ENCODE measurements at places on chromosomes 5 and 9.

DNA sequence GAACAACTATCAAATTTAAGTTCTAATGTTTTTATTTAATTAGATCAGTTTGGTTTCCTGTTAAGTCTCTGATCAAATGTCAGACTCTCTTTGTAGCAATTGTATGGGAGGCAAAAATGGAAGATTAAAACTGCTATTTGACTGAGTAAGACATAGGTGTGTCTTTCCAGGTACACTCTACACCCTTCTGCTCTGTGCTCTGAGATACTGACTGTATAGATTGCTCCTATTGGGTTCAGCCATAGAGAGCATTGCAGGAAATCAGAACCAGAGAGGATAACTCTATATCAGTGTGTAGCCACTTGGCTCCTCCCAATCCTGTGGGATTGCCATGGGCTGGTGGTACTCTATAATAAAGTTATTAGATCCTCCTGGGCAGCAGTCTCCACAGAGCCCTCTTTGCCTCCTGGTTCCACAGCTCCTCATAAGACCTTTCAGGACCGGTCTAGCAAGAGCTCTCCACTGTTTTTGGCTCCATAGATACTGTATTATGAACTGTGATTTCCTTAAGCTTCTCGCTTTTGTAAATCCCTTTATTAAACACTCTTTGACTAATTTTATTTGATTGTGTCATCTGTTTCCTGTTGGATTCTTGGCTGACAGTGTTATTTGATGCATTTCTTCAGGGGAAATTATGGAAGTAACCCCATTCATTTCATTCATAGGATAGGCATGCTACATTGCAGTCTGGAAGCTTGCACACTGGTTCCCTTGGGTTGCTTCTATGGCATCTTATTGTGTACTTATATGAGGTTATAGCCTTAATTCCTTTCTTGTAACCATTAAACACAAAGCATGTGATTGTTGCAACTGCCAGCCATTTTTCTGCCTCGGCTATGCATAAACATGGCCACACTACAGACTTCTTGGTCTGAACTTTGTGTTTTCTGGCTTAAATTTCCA is 115.6 kb downstream of the VCAN start:
- no peak for DNase-seq

- no peak for DNase-seq
Measured at GRCh38 chr5:175235251-175235960, 208.6 kb downstream of the DRD1 start.

- no peak for DNase-seq
Measured at GRCh38 chr5:107979291-107979690, 308.6 kb upstream of the EFNA5 start.

- DNase-seq: no peak
Measured at GRCh38 chr5:139671096-139671841, 23.1 kb downstream of the CXXC5 start.

GRCh38 chr9:126614088-126614454 is 343 bp downstream of the LMX1B start:
- DNase-seq: no peak

DNA sequence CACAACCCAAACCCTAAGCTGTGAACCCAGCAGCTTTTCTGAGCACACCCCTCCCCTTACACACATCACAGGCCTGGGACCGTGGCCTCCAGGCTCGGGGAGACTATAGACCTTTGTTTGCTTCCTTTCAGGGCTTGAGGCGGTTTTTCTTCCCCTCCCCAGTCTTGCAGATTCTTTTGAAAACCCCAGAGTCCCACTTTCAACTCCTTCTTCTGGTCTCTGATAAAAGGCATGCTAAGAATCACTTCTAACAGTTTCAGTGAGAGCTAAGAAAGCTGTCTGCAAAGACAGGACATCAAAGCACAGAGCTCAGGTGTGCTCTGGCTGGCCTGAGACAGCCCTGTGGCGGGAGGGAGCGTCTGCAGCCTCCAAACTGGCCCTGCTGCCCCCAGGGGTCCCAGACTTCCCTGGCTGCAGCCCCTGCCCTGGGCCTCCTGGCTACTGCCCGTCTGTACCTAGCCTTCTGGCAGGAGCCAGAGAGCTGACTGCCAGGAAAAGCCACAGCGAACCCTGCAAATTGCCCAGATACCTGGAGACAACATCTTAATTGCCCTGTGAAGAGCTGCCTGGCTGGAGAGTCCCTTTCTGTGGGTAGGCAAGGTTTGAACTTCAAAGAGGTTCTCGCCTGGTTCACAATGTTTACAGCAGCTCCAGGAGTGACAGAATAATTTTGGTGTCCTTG is 138.9 kb downstream of the GADD45G start:
- DNase-seq: no peak

- DNase-seq: no peak
Measured at GRCh38 chr9:15430920-15431844, 8.5 kb downstream of the SNAPC3 start.

- no peak for DNase-seq
Measured at GRCh38 chr5:109563189-109563588, 126.5 kb upstream of the MAN2A1 start.

DNA sequence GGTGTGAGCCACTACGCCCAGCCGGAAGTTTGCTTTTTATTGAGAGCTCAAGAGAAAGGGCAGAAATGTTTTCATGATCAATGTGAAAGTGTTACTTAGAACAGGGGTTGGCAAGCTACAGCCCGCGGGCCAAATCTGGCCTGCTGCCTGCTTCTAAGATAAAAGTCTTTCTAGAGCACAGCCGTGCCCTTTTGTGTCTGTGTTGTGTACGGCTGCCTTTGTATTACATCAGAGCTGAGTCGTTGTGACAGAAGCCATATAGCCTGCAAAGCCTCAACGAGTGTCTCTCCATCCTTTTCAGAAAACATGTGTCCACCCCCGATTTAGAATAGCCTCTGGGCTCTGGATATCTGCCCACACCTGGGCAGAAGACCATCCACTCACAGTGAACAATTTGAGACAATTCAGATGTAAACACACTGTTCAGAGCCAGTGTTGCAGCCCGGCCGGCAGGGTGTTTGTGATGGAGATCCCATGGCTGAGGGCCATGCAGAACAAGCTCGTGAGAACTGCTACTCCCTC is 28.8 kb downstream of the AK8 start:
- no peak for DNase-seq

- no peak for DNase-seq
Measured at GRCh38 chr9:16136451-16136850, 583.6 kb downstream of the CCDC171 start.

DNA sequence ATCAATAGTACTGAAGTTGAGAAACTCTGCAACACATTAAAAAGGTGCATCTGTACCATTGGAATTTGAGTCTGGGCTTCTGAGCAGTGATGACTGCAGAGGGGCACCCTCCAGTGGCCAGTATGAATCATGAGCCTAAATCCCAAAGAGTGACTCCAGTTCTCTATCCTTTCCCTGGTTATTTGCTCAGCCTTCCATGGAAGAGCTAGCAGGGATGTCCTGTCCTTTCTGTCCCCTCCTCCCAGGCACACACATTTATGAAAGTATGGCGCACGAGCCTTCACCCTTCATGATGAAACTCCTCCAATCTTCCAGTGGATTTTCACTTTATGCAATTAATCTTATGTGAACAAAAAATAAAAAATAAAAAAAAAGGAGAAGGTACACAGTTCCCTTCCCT is 81.0 kb downstream of the ESM1 start:
- peak; percentile 44 for DNase-seq

GRCh38 chr9:35470894-35471293 is 19.0 kb upstream of the RUSC2 start:
- DNase-seq: no peak

DNA sequence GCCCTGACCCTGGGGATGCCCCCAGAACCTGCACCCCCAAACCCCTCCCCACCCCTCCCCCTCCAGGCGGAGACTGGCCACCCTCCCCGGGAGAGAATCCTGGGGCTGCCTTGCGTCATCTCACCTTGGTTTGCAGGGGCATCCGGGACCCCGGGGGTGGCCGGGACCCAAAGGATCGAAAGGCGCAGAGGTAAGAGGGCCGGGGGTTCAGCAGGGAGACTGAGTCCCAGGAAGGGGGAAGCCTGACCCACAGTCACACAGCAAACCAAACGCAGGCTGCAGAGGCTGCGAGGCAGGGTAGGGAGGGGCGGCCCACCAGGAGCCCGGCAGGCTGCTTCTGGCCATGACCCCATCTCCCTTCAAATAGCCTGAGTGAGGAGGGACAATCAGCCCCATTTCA is 33.8 kb upstream of the ORM1 start:
- DNase-seq: no peak

DNA sequence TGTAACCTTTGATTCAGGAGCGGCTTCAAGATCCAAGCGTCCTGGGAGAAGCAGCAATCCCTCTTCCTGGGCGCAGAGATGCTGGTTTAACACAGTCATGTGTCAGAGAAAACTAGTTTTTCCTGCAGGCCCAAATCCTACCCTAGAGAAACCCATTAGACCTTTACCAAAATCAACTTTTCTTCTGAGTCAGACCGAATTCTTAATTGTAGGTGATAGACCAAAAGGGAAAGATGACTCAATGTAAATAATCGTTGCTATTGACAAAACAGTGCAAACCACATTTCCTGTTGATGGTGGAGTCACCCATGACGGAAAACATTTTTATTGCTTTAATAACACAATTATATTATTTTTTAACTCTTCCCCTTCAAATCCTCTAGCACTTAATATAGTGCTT is 40.1 kb downstream of the SLC1A1 start:
- DNase-seq: no peak

GRCh38 chr9:77449240-77450084 is 198.7 kb downstream of the GNA14 start:
- DNase-seq: peak; percentile 23

GRCh38 chr9:33698267-33698666 is 97.1 kb upstream of the PRSS3 start:
- DNase-seq: no peak

DNA sequence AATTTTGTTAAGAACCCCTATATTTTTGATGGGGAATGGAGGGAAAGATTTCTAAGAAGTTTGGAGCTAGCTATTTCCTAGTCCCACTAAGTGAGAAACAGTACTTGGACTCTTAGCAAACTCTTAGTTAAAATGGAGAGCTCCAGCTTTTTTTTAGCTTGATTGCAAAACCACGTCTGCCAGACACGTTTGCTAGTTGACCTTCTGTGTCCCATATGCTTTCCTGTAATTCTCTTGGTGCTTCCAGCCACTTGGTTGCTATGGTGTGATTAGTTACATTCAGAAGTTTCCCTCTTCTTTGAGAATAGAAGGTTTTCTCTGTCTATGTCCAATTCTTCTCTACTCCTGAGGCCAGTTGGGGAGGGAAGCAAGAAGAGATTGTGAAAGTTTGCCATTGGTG is 417.0 kb upstream of the TLE4 start:
- no peak for DNase-seq

DNA sequence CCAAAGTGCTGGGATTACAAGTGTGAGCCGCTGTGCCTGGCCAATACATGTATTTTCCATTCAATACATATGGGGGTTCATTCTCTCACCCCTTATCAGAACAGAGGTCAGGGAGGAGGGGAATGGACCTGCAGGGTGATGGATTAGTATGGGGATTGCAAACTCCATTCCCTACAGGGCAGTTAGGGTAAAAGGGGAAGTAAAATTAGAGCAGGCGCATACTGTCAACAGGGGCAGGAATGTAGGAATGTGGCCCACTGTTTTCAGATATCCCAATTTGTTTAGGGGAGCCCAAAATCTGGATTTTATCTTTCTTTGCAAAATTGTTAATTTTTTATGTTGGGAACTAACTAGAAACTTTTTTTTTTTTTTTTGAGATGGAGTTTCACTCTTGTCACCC is 46.4 kb upstream of the SLC44A1 start:
- no peak for DNase-seq

DNA sequence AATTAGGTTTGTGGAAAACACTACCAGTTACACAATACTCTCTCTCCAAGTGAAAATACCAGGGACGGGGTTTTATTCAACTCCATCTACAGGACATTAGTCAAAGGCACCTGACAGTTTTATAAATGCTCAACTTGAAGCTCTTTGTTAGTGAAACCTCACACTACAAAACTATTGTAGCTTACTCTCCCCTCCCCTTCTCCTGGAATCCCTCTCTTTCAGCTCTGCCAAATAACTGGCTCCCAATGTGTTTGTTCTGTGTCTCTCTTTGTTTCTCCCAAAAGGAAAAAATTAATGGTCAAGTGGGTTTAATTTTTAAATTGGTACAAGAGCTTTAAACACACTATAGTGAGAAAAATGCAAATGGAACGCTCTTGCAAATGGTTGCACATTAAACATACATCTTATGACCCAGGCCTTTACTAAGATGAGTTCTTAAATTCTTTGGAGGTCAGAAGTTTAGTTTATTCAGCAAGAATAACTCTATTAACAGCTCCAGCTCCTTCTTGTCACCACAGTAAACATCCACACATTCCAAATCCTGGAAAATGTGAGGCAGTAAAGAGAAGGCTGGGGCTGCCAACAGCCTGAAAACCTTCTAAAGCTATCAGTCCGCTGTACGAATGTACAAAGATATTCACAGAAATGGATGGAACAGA is 48.4 kb downstream of the ZNF608 start:
- no peak for DNase-seq

DNA sequence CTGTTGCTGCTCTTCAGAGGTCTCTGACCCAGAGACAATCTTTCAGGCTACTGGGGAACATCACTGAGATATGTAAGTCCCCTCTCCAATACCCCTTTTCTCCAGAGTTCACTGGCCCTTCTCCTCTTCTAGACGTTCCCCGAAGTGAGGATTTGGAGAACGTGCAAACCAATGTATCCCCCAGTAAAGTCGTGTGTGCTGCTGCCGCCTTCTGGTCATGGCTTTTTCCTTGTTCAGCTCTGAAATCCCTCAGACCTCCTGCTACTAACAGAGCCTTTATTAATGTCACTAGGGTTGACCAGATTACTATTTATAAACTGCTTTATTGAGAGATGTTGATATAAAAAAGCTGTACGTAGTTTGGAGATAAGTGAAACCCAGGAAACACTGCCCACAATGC is 1028.6 kb downstream of the CDH9 start:
- no peak for DNase-seq

DNA sequence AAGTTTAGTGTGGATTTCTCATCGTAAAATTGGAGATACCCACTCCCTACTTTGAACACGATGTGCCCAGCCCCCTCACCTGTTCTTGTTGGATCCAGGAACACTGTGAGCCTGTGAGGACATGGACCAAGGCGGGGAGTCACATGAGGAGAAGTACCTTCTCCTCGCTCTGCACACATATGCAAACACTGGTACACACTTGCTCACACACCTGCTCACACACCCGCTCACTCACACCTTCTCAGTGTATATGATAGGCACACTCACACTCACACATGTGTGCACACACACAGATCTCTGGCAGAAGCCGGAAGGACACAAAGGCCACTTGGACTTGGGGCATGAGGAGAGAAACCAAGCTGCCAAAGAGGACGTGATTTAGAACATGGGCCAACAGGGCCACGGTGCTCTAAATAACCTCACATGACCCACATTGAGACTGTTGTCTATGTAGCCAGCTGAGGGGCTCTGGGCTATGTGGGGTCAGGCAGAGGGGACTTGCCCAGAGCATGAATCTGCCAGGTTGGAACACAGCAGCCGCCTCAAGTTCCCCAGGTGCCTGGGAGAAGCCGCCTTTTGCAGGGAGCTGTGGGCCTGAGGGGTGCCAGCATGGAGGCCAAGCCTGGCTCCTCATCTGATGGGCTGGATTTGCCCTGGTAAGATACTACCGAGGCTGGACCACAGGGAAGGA is 283.0 kb upstream of the IRX4 start:
- DNase-seq: no peak

GRCh38 chr9:130590305-130590704 is 10.9 kb downstream of the FUBP3 start:
- no peak for DNase-seq
